ENCODE measurements at places on chromosomes 4 and X. TPM values are rescaled to one million over a fixed set of nuclear protein-coding genes. Genes with fewer than 3 reads are reported as not detected.

MTMR8 gene
- total RNA-seq = 2.5 TPM

GUCY1B1 gene
- total RNA-seq = 20.8 TPM

CRMP1 gene
- 5.4 TPM for total RNA-seq

IL13RA2 gene
- 4.0 TPM for total RNA-seq

TNMD gene
- not detected for total RNA-seq

CT45A10 gene
- not detected for total RNA-seq

ZRSR2 gene
- total RNA-seq = 10.9 TPM

LNX1 gene
- total RNA-seq = 2.5 TPM

MAB21L2 gene
- not detected for total RNA-seq

ZNF732 gene
- 0.21 TPM for total RNA-seq

NIPAL1 gene
- total RNA-seq = 1.6 TPM

KDR gene
- total RNA-seq = 34.9 TPM

PABPC4L gene
- 0.97 TPM for total RNA-seq

- DNase-seq = no peak
These were observed 15.8 kb upstream of the IL21 start for GRCh38 chr4:122636697-122637096.

GRCh38 chr4:122671919-122672490, 51.1 kb upstream of the IL21 start:
- no peak for DNase-seq

GRCh38 chr4:20378181-20378580, 126.5 kb downstream of the SLIT2 start:
- no peak for DNase-seq

- DNase-seq = no peak
These were observed 19.1 kb downstream of the SMARCAD1 start for GRCh38 chr4:94226763-94227162.

DNA sequence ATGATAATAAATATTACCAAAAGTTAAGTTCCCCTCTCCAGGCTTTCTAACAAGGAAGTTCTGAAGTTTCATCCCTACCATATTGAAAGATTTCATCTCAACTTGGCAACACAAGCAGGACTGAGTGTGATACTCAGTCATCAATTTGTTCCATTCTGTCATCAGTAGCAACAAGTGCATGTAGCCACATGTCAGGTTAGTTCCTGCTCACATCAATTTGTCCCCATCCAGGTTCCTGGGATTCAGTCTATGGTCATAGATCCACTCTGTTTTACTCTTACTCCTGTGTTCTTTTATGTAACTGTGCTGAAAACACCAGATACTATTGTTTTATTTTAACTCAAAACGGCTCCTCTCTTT, 22.2 kb downstream of the SMPX start:
- no peak for DNase-seq

DNA sequence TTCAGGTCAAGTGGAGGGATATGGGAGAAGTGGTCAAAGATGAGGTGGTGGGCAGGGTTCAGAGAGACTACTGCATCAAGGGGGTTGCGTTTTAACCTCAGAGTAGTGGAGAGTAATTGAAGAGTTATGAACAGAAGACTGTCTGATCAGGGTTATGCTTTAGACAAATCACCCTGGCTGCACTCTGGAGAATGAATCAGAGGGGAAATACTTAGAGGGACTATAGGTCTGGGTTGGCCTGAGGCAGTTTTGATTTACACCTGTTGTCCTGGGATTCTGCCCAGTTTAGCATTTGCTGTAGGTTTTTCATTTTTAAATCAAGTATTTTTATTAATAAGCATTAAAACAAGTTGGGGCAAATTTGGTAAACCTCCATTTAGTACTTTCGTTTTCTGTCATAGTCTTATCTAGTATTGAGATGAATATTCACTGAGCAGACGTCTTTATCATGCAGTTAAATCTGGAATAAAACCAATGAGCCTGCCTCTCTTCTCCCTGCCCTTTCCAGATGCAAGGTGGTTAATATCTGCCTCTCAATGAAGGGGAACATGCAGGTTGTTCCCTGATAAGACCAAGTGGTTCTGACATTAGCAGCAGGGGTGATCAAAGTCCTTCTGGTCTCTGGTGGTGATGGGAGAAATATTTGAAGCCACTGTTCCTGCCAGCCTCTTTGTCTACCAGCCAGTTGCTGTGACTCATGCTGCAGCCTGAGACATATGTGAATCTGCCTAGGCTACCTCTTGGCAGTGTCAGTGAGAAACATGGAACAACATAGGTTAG, 116.0 kb upstream of the RPS6KA3 start:
- no peak for DNase-seq

DNA sequence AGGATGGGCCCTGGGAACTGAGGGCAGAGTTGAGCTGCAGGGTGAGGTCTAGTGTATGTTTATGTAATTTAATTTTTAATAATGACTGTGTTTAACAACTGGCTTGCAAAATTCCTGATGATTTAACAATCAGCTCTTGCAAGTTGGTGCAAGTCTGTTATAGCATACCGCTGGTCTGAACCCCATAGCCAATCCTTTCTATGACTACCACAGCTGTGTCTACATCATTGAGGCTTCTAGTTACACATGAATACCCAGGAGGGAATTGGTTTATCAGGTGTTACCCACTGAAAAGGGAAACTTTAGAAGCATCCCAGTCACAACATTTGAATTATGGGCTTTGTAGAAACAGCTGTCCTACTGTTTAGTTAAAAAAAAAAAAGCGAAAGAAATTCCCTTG, 38.3 kb downstream of the SUPT20HL1 start:
- no peak for DNase-seq

- DNase-seq = peak; percentile 18
These were observed 35.4 kb downstream of the CEP44 start for GRCh38 chr4:174318829-174319764.

- DNase-seq = no peak
These were observed 294.0 kb downstream of the CAMK2D start for GRCh38 chr4:113467581-113467980.

GRCh38 chr4:62194342-62194741, 994.2 kb downstream of the ADGRL3 start:
- no peak for DNase-seq

- DNase-seq = no peak
These were observed 619.7 kb downstream of the MID1IP1 start for GRCh38 chrX:39421006-39421405.

DNA sequence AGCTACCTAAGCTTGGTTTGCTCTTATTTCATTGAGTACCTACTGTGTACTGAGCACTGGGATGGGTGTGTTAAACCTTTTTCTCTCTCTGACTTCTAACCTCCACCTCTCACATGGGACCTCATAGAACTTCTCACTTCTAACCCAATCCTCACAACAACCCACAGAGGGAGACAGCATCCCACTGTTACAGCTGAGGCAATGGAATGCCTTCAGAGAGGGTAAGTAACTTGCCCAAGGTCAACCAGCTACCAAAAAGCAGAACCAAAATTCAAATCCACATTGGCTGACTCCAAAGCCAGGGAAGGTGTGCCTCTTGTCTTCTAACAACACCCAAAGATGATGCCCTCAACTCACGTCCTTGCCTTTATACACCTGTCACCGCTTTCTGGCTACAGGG, 5.4 kb downstream of the SEL1L3 start:
- DNase-seq = no peak

DNA sequence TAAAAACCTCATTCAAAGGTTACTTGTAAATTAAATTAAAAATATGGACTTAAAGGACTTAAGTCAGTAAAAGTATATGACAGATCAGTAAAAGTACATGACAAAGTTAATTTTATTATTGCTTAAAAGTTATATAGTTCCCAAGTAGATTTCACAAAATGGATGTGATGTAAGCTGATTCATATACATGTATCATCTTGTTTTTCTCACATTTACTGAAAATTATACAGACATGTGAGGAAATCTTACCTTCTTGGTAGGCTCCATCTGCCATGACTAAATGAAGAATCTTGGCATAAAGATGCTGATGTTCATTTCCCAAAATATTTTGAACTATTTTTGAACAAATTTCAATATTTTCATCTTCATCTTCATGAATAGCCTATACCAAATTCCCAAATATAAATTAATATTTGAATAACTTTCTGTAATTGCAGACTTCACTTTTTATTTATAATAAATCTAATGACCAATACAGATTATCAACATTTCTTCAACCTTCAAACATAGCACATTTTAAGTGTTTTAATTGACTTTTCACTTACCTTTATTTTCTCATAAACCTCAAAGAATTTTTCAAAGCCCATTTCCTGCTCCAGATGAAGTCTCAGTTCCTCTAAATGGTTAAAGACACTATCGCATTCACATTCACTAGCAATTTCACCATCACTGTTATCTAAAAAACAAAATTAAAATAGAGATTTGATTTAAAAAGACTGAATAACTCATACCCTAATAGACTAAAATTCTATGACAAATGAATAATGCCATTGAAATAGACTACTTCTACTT, 129.4 kb upstream of the SH3RF1 start:
- DNase-seq = no peak

- DNase-seq = no peak
These were observed 31.2 kb upstream of the TAB3 start for GRCh38 chrX:30920271-30920670.

DNA sequence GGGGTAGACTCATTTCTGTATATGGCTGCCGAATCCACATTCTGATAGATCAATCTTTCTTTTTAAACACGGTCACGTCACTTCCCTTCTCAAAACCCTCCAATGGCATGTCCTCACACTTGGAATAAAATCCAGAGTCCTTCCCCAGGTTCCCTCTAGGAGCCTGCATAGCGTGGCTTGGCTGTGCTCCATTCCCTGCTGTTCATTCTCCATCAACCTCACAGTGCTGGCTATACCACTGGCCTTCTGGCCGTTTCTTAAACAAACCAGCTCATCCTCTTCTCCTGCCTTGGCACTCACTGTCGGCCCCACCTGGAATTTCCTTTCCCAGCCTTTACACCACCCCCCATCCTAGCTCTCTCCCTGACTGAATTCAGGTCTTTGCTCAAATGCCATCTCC, 77.1 kb downstream of the RBM47 start:
- DNase-seq = no peak

DNA sequence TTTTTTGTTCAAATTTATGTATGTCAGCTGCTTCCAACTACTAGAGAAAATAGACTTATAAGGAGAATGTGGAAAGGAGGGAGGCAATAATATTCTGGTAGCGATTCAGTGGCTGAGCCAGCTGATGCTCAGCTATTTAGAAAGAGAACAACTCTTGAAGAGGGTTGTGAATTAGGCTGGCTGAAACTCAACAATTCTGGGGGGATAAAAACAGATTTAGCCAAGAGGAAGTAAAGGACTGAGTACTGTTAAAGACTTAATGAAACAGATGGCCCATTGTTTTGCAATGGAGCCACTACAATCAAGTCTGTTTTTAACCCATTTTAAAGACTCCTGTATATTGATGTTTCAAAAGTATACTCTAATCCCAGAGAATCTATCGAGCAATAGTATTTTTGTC, 1058.9 kb downstream of the C4orf33 start:
- DNase-seq = no peak

DNA sequence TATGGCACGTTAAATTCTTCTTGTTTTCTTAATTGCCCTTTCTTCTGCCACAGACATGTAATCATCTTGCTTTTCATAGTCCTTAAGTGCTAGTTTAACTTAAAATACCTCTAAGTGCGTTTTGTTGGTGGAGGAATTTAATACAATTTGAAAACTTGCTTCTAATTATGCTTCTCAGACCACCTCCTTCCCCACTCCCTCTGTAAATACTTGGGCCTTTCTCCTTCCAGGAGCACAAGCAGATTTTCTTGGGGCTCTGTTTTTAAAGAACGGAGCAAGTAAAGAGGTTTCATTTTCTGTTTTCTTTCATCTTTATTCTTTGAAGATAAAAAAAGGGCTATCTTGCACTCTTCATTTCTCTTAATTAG, 559 bp upstream of the PCDH18 start:
- DNase-seq = no peak

DNA sequence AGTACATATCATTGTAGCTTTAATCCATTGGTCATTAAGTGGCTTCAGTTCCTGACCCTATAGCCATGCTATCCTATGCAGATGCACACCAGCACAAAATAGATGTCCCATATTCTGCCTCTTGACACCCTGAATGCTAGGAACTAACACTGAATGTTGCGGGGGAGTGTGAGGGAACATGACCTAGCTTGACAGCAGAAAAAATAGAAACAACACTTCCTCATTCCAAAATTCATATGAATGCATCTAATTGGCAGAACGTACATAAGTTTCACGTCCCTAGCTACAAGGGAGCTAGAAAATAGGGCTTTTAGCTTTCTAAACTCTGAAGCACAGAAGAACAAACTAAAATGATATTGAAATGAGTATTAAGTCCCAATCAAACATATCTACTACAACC, 14.4 kb upstream of the DCAF8L1 start:
- DNase-seq = no peak

- no peak for DNase-seq
These were observed 79.1 kb downstream of the FAT4 start for GRCh38 chr4:125393825-125394224.

- DNase-seq = no peak
These were observed 276.9 kb downstream of the PTTG2 start for GRCh38 chr4:38237139-38237538.

DNA sequence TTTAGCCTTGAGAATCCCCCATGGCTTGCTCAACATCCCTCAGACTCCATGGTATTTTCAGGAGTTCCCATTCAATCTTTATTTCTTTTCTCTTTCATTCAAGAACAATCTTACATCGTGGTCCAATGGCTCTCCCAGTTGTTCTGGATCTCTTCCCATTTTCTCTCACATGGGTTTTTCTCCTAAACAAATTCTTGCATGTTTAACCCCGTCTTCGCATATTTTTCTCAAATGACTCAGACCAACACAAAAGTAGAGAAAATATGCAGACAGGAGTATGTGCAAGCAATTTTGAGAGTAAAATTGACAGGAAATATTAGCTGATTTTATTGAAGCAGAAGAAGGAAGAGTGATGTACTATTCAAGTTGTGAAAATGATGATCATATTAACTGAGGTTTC, 396.4 kb upstream of the TRAM1L1 start:
- DNase-seq = no peak

DNA sequence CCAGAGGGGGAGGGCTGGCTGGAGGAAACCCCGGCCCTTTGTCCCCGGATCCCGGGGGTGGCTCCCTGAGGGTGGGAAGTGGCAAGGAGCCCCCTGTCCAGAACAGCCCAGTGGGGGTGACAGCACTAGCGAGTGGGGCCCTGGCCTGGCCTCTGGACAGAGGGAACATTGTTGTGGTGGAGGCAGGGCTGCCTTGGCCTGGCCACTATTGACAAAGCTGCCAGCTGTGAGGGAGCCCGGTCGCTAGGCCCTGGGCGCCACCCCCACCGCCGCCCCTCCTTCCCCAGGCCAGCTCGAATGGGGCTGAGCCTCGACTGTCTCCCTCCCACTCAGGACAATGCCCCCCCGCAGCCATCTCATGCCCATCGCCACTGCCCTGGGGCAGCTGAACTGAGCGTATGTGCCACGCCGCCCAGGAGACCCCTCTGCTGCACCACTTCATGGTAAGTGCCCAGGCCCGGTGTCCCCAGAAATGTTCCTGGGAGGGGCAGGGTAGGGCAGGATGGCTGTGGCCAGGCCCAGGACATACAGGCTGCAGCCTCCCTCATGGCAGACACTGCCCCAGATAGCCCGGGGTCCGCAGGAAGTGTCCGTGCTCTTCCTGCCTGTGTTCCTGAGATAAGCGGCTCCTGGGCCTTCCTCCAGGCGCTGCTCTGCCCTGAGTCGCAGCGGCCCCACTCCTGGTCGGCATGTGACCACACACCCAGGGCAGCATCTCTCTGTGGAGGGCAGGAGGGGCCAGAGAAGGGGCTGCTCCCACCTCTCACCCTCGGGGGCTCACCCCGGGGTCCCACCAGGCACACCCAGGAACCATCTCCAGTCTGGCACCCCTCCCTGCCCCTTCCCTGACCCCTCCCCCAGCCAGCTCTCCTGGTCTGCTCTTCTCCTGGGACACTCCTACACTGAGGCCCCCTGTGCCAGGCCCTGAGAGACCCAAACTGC, 1.4 kb downstream of the PLXNB3 start:
- peak; percentile 44 for DNase-seq

- no peak for DNase-seq
These were observed 96.8 kb downstream of the FNIP2 start for GRCh38 chr4:158865520-158866177.
